ENCODE measurements at places on chromosomes 11 and 22.

DNA sequence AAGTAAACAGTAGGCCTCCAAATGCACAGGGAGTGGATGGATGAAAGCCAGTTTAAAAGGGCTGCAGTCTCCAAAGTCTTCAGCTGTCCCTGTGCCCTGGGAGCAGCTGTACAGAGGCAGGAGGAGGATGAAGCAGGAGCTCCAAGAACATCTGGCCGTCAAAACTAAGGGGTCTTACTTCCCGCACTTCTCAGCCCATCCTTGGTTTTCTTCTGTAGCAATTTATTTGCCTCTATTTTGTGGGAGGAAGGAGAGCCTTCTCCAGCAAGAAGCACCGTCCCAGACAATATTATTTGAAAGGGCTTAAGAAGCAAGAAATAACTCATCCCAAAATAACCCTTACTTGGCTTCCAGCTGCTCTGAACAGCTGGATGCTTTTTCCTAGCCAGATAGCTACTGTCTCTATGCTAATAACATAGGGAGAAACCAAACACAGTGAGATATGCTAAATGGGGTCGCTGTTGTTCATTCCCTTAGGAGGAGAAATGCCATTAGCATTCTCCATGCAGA is 133.2 kb downstream of the SPATA19 start:
- DNase-seq: no peak

GRCh38 chr11:108961095-108961494 is 296.2 kb downstream of the DDX10 start:
- no peak for DNase-seq

DNA sequence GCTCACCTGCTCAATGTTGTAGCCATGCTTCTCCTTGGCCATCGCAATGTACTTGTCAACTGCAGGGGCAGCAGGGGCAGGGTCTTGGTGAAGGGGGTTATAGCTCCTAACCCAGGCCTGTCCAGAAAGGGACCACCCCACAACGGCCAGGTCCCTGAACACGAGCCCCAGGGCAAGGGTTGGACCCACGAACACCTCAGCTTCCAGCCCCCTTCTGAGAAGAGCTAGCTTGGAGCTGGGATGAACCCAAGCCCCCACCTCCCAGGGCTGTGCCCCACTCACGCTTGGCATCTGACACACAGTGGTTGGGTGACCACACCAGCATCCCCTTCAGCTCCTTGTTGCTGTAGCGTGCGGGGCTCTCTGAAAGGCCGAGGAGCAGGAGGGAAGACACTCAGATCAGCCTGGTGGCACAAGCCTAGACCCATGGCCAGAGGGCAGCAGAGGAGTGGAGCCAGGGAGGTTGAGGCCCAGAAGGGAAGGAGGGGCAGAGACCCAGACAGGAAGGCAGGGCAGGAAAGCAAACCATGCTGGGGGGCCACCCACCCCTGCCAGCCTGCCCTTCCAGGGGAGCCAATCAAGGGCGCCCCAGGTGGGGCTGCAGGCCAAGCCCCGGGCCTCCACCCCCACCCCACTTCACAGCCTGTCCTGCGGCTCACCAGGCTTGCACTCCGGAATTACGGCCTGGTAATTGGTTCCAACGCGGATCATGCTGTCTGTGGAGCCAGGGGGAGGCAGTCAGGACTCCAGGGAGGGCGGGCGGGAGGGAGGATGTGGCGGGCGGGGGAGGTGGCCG is 1.9 kb downstream of the RCOR2 start:
- DNase-seq: no peak

- DNase-seq: no peak
Measured at GRCh38 chr11:96072592-96072991, 148.7 kb upstream of the MTMR2 start.

GRCh38 chr11:2549876-2550605 is 105.2 kb downstream of the KCNQ1 start:
- no peak for DNase-seq

DNA sequence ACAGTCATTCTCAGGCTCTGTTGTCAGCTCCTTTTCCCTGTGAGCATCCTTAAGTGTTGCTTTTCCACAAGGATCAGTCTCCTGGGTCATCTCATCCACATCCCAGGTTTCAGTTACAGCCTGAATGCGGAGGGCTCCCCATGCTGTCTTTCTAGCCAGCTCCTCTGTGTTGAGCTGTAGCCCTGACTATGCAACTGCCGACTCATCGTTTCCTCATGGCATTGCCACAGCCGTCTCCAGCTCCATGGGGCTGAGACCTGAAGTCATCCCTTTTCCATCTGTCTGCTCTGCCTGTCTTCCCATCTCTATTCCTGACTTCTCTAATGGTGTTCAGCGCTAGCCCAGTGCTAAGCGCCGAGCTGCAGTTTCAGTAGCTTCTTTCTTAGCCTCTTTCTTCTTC is 11.8 kb downstream of the SAMM50 start:
- DNase-seq: no peak

- no peak for DNase-seq
Measured at GRCh38 chr11:44849424-44849823, 101.3 kb downstream of the TP53I11 start.

DNA sequence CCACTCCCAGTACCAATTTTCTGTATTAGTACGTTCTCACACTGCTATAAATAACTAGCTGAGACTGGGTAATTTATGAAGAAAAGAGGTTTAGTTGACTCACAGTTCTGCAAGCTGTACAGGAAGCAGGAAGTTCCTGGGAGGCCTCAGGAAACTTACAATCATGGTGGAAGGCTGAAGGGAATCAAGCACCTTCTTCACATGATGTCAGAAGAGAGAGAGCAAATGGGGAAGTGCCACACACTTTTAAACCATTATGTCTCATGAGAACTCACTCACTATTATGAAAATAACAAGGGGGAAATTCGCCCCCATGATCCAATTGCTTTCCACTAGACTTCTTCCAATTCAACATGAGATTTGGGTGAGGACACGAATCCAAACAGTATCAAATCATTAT is 271.4 kb downstream of the ETS1 start:
- no peak for DNase-seq

DNA sequence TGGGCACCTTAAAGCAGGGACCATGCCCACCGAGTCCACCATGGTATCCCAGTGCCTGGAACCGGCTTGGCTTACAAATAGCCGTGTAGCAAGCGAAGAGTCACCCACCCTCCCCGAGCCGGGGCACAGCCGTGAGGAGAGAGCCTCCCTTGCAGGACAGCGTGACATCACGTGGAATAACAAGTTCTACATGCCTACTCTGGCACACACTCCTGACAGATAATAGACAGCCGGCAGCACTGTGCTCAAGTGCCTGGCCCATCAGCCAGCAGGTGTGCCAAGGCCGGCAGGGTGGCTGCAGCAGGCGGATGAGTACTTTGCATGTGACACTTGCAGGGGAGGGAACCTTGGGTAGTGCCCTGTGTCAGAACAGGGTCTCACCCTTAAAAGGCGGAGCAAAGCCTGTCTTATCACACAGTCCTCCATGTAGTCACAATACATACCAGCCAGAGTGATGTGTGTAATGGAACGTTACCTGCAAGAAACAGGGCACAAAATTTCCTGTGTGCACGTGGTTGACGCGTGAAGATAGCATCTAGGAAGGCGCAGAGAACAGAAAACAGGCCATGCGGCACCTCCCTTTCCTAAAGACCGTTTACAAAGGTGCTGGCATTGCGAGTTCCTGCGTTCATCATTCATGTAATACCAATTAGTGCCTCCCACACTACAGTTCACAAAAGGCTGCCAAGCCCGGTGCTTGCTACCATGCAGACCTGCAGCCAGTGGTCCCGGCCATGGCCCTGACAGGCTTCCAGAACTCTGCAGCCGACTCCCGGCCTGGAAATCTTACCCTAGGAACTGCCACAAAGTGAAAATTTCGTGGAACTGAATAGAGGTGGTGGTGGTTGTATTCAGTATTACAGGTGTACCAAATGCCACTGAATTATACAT is 16.4 kb downstream of the TOM1 start:
- no peak for DNase-seq

- DNase-seq: peak; percentile 75
Measured at GRCh38 chr11:87352759-87353707, 315.3 kb downstream of the TMEM135 start.

GRCh38 chr11:63937713-63938478 is 906 bp upstream of the NAA40 start:
- DNase-seq: no peak

DNA sequence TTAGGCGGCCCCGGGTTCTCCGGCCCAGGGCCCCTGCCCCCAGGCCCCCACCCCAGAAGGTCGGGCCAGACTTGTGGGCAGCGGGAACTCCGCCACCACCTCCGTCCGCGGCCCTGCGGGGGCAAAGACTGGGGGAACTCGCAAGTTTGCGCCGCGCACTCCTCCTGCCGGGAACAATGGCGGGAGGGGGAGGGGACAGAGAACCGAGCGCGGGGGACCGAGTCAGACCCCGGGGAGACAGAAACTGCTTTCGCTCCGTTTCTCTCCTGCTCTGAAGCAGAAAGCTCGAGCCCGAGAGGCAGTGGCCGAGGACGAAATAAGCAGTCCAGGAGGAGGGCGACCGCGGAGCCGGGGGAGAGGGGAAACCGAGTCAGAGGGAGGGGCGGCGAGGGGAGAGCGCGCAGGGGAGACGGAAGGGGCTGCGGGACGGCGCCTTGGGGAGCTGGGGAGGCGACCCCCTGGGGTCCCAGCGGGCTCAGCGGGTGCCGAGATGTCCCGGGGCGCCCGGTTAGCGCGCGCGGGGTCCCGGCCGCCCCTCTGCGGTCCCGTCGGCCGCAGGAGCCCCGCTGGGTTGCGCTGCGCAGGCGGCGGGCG is 555 bp downstream of the TP53I11 start:
- DNase-seq: no peak

DNA sequence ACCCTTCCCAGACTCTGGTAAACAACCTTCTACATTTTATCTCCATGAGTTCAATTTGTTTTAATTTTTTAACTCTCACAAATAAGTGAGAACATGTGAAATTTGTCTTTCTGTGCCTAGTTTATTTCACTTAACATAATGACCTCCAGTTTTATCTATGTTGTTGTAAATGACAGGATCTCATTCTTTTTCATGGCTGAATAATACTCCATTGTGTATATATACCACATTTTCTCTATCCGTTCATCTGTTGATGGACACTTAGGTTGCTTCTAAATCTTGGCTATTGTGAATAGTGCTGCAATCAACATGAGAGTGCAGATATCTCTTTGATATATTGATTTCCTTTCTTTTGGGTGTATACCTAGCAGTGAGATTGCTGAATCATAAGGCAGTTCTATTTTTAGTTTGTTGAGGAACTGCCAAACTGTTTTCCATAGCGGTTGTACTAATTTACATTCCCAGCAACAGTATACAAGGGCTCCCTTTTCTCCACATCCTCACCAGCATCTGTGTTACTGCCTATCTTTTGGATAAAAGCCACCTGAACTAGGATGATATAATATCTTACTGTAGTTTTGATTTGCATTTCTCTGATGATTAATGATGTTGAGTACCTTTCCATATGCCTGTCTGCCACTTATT is 93.9 kb downstream of the ATG16L2 start:
- DNase-seq: no peak

Data from ACHN (cell line).